Dorsolateral prefrontal cortex (tissue), 122 donors: ENCODE measurements at places on chromosomes 12 and 14.

GRCh38 chr12:44497044-44497443, 379.1 kb downstream of the NELL2 start:
- DNase-seq, result no peak

GRCh38 chr12:12628013-12628412, 16.3 kb downstream of the CREBL2 start:
- DNase-seq, result no peak

- DNase-seq, result no peak
These were observed 59.2 kb downstream of the VWF start for GRCh38 chr12:6065131-6065862.

DNA sequence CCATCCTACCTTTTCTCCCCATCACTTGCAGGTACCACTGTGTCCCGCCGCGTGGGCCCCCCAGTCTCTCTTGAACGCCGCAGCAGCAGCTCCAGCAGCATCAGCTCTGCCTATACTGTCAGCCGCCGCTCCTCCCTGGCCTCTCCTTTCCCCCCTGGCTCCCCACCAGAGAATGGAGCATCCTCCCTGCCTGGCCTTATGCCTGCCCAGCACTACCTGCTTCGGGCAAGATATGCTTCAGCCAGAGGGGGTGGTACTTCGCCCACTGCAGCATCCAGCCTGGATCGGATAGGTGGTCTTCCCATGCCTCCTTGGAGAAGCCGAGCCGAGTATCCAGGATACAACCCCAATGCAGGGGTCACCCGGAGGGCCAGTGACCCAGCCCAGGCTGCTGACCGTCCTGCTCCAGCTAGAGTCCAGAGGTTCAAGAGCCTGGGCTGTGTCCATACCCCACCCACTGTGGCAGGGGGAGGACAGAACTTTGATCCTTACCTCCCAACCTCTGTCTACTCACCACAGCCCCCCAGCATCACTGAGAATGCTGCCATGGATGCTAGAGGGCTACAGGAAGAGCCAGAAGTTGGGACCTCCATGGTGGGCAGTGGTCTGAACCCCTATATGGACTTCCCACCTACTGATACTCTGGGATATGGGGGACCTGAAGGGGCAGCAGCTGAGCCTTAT, 9.2 kb downstream of the ARHGAP9 start:
- no peak for DNase-seq

DNA sequence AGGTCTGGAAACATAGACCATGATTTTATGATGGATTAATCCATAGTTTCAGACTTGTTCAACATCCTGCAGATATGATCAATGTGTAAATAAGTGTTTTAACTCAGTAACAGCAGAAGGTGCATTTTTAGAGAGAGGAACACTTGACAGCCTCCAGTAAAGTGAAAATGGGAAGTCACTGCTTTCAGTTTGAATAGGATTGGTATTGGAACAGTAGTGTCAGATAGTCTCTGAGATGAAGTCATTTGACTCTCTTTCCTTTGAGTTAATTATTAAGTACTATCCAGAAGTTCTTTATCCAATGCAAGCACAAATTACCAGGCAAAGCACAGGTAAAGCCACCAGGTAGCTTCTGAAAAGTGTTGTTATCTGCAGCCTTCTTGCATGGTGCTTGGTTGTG, 14.5 kb upstream of the NAV3 start:
- no peak for DNase-seq

DNA sequence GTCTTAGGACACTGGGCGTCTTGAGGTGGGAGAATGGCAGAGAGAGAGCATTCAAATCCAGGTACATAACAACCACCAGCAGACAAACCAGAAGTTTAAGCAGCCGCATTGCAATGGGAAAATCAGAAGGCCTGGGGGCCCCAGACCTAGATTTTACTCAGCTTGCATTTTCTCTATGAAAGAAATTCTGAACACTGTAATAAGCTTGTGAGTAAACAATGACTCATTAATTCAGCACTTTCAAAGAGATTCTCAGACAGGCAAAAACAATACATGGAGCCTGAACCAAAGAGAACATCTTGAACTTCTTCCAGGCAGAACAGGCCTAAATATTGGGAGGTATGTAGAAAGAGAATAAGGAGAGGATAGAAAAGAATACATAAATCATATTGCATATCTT, 69.8 kb upstream of the IFNG-AS1 start:
- no peak for DNase-seq

DNA sequence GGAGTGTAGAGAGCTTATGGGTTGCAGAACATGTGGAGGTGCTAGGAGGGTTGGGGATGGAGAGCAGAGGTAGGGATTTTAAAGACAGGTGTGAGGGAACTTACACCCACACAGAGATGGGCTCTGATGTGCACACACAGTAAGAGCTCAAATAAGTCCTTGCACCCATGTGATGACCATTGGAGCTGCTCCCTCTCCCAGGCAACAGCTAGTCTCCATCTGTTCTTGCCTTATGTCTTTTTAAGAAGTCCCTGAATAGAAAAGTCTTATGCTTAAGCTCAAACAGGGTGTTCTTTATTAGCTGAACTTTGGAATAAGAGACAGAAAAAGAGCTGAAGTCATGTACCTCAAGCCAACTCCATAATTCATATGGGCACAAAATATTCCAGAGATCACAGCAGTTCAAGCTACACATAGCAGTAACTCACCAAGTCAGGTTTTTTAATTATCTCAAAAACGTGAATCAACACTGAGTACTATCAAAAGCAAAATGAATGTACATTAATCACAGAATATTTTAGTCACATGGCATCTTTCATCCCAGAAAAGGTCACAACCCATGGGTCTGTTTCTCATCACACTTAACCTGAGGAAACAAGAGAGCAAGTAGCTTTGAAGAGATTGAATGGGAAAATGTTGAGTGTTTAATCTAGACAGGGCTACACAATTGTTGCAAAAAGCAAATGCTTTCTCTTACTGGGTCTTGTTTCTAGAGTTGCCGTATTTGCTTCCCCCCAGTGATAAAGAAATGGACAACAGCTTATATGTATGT, 1513.6 kb upstream of the SEL1L start:
- DNase-seq, result no peak

DNA sequence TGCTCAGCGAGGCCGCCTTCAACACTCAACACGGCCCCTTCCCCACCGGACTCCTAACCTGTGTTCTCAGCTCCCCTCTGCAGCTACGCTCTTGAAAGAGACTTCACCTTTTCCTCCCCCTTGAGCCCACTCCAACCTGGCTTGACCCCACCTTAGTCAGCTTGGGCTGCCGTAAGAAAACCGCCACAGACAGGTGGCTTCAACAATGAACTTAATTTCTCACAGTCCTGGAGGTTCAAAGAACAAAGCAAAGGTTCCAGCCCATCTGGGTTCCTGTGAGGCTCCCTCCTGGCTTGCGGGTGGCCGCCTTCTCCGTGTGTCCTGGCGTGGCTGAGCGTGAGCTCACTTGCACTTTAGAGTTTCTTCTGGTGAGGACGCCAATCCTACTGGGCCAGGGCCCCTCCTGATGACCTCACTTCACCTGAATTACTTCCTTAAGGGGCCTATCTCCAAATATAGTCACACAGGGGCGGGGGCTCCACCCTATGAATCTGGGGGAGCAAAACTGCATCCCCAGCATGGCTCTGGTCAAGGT, 138.8 kb downstream of the CALM1 start:
- DNase-seq, result no peak

DNA sequence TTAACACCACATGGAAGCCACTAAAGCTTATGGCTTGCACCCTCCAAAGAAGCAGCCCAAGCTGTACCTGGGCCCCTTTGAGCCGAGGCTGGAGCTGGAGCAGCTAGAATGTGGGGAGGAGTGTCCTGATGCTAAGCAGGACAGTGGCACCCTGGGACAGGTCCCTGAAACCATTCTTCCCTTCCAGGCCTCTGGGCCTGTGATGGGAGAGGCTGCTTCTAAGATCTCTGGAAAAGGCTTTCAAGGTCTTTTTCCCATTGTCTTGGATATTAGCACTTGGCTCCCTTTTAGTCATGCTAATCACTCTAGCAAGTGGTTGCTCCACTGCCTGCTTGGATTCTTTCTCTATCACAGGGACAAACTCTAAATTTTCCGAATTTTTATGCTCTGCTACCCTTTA, 40.9 kb downstream of the OSBPL8 start:
- no peak for DNase-seq

- no peak for DNase-seq
These were observed 51.1 kb upstream of the C14orf180 start for GRCh38 chr14:104528496-104528895.

DNA sequence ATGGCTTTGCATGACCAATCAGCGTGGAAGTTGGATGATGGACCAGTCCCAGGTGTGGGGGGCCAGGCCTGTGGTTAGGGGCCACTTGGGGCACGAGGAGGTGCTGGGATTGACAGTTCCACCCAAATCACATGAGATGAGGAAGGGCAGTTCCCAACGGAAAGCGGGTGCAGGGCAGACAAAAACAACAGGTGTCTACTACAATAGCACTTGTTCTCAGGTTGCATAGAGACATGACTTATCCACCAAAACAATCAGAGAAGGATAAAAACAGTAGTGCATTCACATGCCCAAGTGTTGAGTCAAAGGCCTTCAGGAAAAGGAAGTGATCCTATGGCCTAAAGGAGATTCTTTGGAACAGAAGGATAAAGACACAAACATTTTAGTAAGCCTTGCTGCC, 14.6 kb upstream of the EIF2B2 start:
- no peak for DNase-seq

- no peak for DNase-seq
These were observed 4.3 kb downstream of the STRAP start for GRCh38 chr12:15886372-15887042.

GRCh38 chr12:103105971-103106597, 148.6 kb downstream of the ASCL1 start:
- no peak for DNase-seq

- DNase-seq, result no peak
These were observed 60.6 kb upstream of the ANO4 start for GRCh38 chr12:100733817-100734593.

- no peak for DNase-seq
These were observed 4.8 kb downstream of the SLC38A1 start for GRCh38 chr12:46264057-46264456.

DNA sequence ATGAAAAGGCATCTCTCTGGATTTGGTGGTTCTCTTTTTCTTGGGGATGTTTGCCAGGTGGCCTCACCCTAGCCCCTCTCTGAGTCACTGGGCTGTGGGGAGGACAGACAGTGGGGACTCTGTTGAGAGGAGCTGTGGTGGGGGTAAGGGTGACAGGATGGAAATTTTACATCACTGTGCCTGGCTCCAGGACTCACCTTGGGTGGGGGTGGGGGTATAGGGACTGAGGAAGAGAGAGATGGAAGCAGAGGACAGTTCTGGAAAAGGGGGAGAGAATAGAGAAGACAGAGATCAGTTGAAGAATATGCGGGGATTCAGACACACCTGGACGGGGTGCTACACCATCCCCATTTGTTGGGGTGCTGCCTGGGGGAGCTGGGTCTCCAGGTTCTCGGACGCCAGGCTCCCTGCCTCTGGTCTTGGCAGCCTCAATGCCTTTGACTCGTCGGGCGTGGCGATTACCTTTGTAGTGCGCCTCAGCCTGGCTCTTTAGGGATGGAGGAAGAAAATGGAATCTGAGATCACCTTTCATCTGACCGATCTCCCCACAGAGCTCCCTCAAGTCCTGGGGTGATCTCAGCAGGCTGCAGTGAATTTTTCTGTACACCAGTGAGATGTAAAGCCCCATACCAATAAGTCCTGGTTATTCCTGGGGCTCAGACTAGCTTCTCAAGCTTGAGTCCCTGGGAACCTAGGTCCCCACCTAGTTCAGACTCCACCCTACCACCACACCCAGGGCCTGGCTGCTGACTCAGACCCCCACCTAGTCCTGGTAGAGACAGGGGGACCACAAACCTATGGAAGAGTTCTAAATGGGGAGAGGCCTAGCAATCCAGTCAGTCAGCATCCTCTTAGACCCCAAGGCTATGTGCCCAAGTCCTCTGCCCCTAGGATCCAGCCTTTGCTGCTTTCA, 9.6 kb upstream of the GPR84 start:
- no peak for DNase-seq

- DNase-seq, result peak; percentile 38
These were observed 40.1 kb downstream of the SMIM41 start for GRCh38 chr12:52119398-52120254.

DNA sequence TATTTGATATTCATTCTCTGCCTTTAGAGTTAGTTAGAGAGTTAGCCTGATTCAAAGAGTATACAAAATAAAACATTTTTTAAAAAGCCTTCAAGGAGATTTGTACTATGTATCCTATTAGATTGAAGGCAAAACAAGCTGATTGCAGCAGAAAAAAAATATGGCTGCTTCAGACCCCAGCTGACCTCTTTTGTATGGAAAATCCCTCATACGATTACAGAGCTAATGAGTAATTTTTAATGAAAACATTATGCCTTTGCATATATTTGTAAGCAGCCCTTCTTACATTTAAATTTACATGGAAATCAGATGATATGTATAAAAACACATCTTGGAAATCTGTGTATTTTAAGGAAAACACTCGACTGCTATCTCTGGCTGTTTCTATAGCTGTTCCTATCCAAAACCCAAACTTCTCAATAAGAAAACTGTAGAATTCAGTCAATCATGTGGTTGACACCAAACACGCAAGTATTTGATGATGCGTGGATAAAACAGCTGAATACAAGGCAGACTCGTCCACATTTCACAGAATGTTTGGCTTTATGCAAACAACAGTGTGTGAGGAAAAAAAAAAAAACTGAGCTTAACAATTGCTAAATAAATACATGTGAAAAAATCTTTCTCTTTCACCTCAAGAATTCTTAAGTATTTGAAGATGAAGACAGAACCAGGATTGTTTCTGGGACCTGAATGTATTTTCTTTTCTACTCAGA, 275.3 kb downstream of the EGLN3 start:
- no peak for DNase-seq

- DNase-seq, result no peak
These were observed 418.6 kb downstream of the NELL2 start for GRCh38 chr12:44457465-44457864.

GRCh38 chr14:95911456-95911855, 34.8 kb downstream of the TUNAR start:
- DNase-seq, result no peak

- DNase-seq, result no peak
These were observed 1085.9 kb downstream of the BCL11B start for GRCh38 chr14:98186140-98186539.

- DNase-seq, result no peak
These were observed 140.1 kb downstream of the C12orf75 start for GRCh38 chr12:105470601-105471000.

DNA sequence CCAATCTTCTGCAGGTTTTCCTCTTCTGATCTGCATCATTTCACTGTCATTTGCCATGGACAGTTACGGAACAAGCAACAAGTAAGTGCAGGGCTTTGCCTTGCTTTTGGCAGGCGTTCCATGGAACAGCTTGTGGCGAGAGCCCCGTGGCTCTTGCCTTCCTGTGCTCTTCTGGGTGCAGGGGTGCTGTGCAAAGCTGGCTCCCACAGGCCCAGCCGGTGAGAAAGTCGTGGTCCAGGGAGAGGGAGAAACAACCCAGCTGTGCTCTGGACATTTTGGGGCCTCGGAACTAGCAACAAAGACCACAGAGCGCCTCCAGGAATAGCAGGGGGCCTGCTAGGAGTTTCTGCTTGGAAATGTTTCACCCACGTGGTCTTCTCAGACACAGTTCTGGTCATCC, 164.7 kb downstream of the ADGRD1 start:
- DNase-seq, result peak; percentile 20
